ENCODE measurements at places on chromosomes 5 and 9. TPM values are rescaled to one million over a fixed set of nuclear protein-coding genes. Genes with fewer than 3 reads are reported as not detected.

Gene SLCO4C1
- 0.17 TPM for total RNA-seq

Gene NRARP
- 0.42 TPM for total RNA-seq

Gene AGXT2
- total RNA-seq = not detected

Gene TPD52L3
- not detected for total RNA-seq

Gene ANKRD18B
- total RNA-seq = 1.2 TPM

Gene IFNA13
- total RNA-seq = not detected

DNA sequence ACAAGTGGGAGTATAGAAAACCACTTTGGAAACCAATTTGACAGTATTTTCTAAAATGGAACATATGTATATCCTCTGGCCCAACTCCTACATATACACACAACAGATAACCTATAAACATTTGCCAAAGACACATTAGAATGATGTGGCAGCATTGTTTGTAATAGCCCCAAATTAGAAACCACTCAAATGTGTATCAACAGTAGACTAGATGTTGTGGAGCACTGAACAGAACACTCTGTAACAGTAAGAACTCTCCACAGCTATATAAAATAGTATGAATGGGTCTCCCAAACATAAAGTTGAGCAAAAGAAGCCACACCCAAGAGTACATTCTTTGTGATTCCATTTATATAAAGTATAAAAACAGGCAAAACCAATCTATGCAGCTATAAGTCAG, 6.1 kb downstream of the ZNF622 start:
- H3K4me1 ChIP-seq = peaks cover 64% of the 10 kb centered on the region
- H3K4me3 ChIP-seq = no peak overlapping the region
- H3K36me3 ChIP-seq = peaks cover 14% of the 10 kb centered on the region
- no peaks in the 10 kb centered on the region for H3K27me3 ChIP-seq
- DNase-seq = no peak

GRCh38 chr5:56525113-56525512, 290.2 kb upstream of the MAP3K1 start:
- H3K4me3 ChIP-seq = no peak overlapping the region
- peaks cover 10% of the 10 kb centered on the region for H3K4me1 ChIP-seq
- no peak overlapping the region for H3K27ac ChIP-seq

DNA sequence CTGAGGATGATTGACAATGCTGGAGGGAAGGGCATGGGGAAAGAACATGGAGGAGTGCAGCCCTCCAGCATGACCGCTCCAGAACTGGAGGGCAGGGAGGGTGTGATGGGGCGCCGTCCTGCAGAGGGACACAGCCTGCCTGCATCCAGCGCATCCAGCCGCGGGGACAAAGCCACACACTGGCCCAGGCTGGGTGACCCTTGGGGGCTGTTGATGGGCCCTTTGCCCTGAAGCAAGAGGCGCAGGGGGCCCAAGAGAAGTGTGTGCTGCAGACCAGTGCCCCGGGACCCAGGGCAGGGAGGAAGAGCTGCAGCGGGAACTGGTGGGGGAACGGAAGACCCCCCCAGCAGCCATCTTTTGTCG, 169.8 kb upstream of the PPP1R26 start:
- no peak overlapping the region for H3K4me3 ChIP-seq
- DNase-seq = no peak
- H3K27me3 ChIP-seq = peaks cover 35% of the 10 kb centered on the region

GRCh38 chr9:134291961-134292871, 34.0 kb upstream of the RXRA start:
- H3K27me3 ChIP-seq = peaks cover 20% of the 10 kb centered on the region
- H3K36me3 ChIP-seq = peaks cover 2% of the 10 kb centered on the region
- H3K27ac ChIP-seq = no peak overlapping the region
- H3K4me3 ChIP-seq = no peak overlapping the region
- no peaks in the 10 kb centered on the region for H3K4me1 ChIP-seq

GRCh38 chr5:178469011-178469974, 120.9 kb downstream of the COL23A1 start:
- H3K4me1 ChIP-seq = no peaks in the 10 kb centered on the region
- H3K4me3 ChIP-seq = no peak overlapping the region
- no peak for DNase-seq
- H3K27me3 ChIP-seq = peaks cover 46% of the 10 kb centered on the region
- H3K36me3 ChIP-seq = no peaks in the 10 kb centered on the region

DNA sequence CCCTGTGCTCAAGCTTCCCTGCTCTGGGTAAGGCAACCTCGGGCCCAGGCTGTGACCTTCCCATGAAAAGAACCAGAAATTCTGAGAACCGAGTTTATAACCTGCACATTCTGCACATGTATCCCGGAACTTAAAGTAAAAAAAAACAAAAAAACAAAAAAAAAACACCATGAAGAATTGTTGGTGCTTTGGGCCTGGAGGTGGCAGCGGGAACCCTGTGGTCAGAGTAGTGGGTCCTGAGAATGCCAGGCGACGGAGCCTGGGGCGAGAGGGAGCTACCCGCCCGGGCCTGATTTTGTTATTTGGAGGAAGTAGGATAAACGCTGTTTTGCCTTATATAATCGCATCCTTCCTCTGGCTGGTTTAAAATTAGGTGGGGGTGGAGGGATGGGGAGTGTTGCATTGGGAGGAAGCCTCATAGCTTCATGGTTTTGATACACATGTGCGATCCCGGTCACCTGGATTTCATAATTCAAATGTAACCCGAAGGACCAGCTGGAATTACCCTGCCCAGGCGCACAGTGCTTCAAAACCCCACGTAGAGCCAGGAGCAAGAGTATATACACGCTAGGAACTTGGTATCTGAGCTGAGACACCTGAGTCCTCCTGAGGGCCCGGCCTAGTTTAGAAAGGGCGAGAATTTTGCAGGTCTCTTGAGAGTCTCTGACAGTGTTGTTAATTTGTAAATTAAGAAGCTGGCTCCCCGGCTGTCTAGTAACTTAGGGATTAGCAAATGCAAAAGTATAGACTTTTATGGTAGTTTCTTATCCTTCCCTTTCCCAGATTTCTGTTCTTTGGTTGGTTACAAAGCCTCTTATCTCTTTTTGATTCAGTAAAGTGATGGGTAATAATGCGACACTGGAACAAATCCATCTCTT, 2.8 kb downstream of the MSX2 start:
- H3K4me3 ChIP-seq = no peak overlapping the region
- peaks cover 5% of the 10 kb centered on the region for H3K4me1 ChIP-seq
- no peak overlapping the region for H3K27ac ChIP-seq
- DNase-seq = no peak
- H3K27me3 ChIP-seq = peaks cover 84% of the 10 kb centered on the region
